Esophagus (tissue), 2 donors: ENCODE measurements at places on chromosomes 4 and X. TPM values are rescaled to one million over a fixed set of nuclear protein-coding genes. Genes with fewer than 3 reads are reported as not detected.

GRIA2 gene
- polyA plus RNA-seq = 0.01 TPM

PAGE5 gene
- not detected for polyA plus RNA-seq

SPANXA1 gene
- not detected for polyA plus RNA-seq

ANKRD17 gene
- 14.8 TPM for polyA plus RNA-seq

HS6ST2 gene
- 2.8 TPM for polyA plus RNA-seq

TLR10 gene
- 0.16 TPM for polyA plus RNA-seq

MMRN1 gene
- 6.5 TPM for polyA plus RNA-seq

SPANXN4 gene
- polyA plus RNA-seq = not detected

AREG gene
- polyA plus RNA-seq = 12.8 TPM

HHIP gene
- not detected for polyA plus RNA-seq

ZCCHC4 gene
- polyA plus RNA-seq = 5.9 TPM

SEPTIN11 gene
- polyA plus RNA-seq = 9.5 TPM

RNF175 gene
- 0.12 TPM for polyA plus RNA-seq

CHRNA9 gene
- not detected for polyA plus RNA-seq

MND1 gene
- polyA plus RNA-seq = 4.6 TPM

GPR143 gene
- polyA plus RNA-seq = 1.7 TPM

SPP1 gene
- polyA plus RNA-seq = 0.59 TPM

HSFX4 gene
- not detected for polyA plus RNA-seq

CRMP1 gene
- 0.35 TPM for polyA plus RNA-seq

UGT2B11 gene
- polyA plus RNA-seq = not detected

NAP1L3 gene
- polyA plus RNA-seq = 0.08 TPM

MAGEA12 gene
- not detected for polyA plus RNA-seq

PNCK gene
- polyA plus RNA-seq = 5.0 TPM

GJB1 gene
- polyA plus RNA-seq = 0.16 TPM

GSX2 gene
- not detected for polyA plus RNA-seq

ASB11 gene
- not detected for polyA plus RNA-seq

RAB40A gene
- polyA plus RNA-seq = 1.2 TPM

MAGEB10 gene
- polyA plus RNA-seq = not detected

PAGE2 gene
- not detected for polyA plus RNA-seq

NUDT10 gene
- 0.29 TPM for polyA plus RNA-seq

CFAP99 gene
- polyA plus RNA-seq = 0.07 TPM

TMA16 gene
- 7.4 TPM for polyA plus RNA-seq

IGSF1 gene
- not detected for polyA plus RNA-seq

PRSS12 gene
- polyA plus RNA-seq = 1.3 TPM

KCND1 gene
- polyA plus RNA-seq = 0.41 TPM

SMIM10L2A gene
- polyA plus RNA-seq = 1.2 TPM

SLC25A43 gene
- 34.5 TPM for polyA plus RNA-seq

TMSB15A gene
- not detected for polyA plus RNA-seq

PABPC1L2A gene
- not detected for polyA plus RNA-seq

REPS2 gene
- 0.51 TPM for polyA plus RNA-seq

MAGEB17 gene
- polyA plus RNA-seq = not detected

KIT gene
- 0.49 TPM for polyA plus RNA-seq

ANOS1 gene
- 0.48 TPM for polyA plus RNA-seq

VGLL1 gene
- 0.76 TPM for polyA plus RNA-seq

UGT2B17 gene
- 0.02 TPM for polyA plus RNA-seq

HELQ gene
- 6.6 TPM for polyA plus RNA-seq

PORCN gene
- 16.8 TPM for polyA plus RNA-seq

VCX2 gene
- not detected for polyA plus RNA-seq

DRD5 gene
- not detected for polyA plus RNA-seq

PROM1 gene
- polyA plus RNA-seq = 0.47 TPM

ALAS2 gene
- polyA plus RNA-seq = not detected
